Mesenchymal stem cell (in vitro differentiated cells and primary cell): ENCODE measurements at places on chromosomes 2 and 18.

DNA sequence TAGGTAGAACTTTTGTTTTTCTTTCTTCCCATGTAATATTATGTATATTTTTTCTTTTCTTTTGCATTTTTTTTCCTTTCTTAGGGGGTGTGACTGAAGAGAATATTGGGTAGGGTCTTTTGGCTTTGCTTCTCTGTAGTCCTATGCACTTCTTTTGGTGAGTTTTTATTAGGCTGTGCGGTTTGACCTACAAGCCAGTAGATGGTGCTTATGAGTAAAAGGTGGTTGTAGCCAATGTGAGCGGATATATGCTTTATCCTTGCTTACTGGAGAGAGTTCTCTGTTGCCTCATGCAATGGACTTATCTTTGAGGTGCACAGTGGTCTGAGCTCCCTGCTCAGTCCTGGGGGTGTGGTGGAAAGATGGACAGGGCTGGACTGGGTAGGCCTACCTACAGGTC, 52.7 kb downstream of the DSEL start:
- DNase-seq, result no peak

- peak; percentile 30 for DNase-seq
Measured at GRCh38 chr18:70334728-70335329, 46.0 kb downstream of the SOCS6 start.

DNA sequence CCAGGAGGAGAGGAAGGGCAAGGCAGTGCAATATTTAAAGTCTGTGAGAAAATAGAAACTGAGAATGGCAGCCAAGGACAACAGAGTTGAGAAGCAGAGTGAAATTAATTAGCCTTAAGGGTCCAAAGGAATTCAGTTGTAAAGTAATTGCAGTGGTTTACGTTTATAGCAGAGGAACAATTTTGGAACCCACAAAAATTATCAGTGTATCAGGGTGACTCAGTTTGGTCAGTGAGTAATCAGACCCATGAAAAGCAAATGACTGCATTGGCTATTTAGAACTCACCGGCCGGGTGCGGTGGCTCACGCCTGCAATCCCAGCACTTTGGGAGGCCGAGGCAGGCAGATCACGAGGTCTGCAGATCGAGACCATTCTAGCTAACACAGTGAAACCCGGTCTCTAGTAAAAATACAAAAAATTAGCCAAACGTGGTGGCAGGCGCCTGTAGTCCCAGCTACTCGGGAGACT, 245.8 kb upstream of the SLC39A10 start:
- DNase-seq, result no peak

DNA sequence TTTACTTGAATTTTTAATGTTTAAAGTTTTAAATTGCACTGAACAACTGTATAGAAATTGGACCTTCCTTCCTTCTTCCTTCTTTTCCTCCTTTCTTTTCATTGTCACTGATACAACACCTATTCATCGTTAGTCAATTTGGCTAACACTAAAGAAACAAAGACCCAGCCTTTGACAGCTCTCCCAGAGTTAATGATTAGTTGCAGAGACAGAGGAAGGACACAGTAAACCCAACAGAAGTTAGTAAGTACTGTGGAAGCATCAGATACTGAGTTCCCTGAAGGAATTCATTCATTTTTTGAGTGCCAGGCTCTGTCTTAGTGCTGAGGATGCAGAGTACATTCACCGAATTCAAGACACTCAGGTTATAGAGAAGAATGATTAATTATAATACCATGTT, 77.9 kb upstream of the RAB27B start:
- DNase-seq, result no peak

- no peak for DNase-seq
Measured at GRCh38 chr2:23083966-23084365, 301.0 kb upstream of the KLHL29 start.

DNA sequence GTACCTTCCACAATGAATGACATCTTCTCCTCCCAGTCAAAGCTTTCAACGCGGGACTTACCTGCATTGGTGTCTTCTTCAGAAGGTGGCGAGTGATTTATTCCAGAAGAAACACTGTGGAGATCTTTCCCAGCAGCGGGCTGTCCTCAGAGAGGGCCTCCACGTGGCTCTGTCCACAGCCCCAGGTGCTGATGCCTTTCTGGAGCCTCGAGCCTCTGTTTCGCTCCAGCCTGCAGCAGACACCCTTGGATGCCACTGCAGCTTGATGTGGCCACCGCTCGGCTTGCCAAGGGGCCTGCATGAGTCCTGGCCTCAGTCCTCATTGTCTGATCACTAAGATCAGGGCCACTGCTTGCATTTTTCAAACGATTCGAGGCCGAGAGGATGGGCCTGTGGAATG, 46.6 kb upstream of the GALR1 start:
- no peak for DNase-seq

- no peak for DNase-seq
Measured at GRCh38 chr2:240888130-240888889, 7.6 kb downstream of the MAB21L4 start.

DNA sequence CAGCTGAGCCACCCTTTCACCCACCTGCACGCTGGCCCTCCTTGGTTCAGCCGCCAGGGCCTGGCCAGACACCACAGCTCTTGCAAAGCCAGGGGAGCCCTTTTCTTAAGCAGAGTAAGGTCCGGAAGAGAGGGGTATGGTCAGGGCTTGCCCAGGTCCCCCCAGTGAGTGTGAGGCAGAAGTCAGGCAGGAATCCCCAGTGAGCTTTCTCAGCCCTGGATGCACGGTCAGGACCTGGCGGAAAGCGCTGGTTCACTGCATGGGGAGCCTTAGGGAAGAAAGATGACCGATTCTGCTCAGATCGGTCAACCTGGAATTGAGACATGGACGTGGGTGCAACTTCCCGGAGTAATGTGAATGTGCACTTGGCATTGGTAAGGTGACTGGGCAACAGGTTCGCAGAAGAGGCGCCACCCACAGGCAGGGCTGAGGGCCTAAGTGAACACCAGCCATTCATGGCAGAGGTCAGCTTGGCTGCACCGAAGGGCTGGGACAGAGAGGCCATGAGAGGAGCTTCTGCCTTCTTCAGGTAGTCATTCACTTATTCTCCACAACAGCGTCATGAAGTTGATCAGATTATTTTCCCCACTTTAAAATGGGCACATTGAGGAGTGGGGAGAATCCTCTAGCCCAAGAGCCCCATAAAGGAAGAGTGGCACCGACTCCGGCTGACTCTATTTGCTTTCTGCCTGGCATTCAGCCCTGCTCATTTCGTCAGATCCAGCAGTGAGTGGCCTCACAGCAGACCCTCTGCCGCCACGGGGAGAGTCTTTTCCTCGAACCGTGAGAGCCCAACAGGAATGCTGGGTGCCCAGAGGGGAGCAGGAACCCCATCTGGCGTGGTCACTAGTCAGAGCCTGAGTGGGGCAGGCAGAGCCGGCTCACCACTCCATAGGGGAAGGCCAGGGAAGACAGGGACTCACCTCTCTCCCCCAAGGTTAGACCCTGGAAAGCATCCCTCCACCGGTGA, 35.8 kb downstream of the SCTR start:
- no peak for DNase-seq

DNA sequence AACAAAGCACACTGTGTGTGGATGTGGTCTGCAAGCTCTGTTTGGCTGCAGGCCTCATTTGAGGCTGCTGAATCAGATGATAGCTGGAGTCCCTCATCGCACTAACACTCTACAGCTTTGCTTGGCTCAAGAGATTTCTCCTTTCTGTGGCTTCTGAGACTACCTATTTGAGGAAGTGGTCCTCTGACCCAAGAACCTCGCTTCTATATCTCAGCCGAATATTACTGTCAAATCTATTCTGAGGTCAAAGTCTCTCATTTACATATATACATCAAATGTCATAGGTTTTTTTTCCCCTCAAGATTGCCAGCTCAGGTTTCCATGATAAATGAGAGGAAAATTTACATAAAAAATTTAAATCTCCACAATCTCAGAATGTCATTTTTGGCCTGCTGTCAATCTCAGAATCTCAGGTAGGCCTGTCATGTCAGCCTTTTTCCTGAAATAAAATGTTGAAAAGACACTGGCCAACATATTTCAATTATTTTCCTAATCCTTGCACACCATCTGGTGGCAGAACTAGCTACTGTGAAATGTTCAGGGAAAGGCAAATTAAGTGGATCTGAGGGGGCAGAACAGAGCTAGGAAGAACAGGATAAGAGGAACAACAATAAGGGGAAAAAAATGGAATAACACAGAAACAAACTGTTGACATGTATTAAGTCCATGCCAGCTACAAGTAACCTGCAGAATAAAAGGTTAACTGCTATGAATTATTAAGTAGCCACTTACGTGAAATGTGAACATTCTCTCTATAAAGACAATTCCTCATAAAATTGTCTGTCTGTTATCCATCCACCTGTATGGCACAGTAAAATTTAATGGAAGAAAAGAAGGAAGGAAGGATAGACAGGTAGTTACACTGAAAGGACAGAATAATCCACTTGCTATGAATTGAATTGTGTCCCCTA, 39.3 kb downstream of the AP1S3 start:
- DNase-seq, result peak; percentile 61
